ENCODE measurements at places on chromosomes 16 and 17. TPM values are rescaled to one million over a fixed set of nuclear protein-coding genes. Genes with fewer than 3 reads are reported as not detected.

The TBC1D3I gene
- total RNA-seq: 0.35 TPM

The G6PC1 gene
- total RNA-seq: not detected

The TSC2 gene
- 135 TPM for total RNA-seq

The CCDC144A gene
- 2.4 TPM for total RNA-seq

The RND2 gene
- total RNA-seq: 0.58 TPM

The NOXO1 gene
- not detected for total RNA-seq

Measured in natural killer cell (primary cell).